Breast epithelium (tissue), 4 donors: ENCODE measurements at places on chromosomes 3 and 15. TPM values are rescaled to one million over a fixed set of nuclear protein-coding genes. Genes with fewer than 3 reads are reported as not detected.

The CLDN16 gene
- not detected for total RNA-seq

- no peak for DNase-seq
These were observed 44.5 kb downstream of the TMEM44 start for GRCh38 chr3:194588741-194589140.

The IGDCC3 gene
- total RNA-seq, result 0.33 TPM

The GABRR3 gene
- total RNA-seq, result not detected

The FBXO40 gene
- not detected for total RNA-seq

- DNase-seq, result no peak
These were observed 273.4 kb downstream of the TLE3 start for GRCh38 chr15:69824075-69824876.

The PLXNA1 gene
- 32.2 TPM for total RNA-seq

The UPK1B gene
- not detected for total RNA-seq

DNA sequence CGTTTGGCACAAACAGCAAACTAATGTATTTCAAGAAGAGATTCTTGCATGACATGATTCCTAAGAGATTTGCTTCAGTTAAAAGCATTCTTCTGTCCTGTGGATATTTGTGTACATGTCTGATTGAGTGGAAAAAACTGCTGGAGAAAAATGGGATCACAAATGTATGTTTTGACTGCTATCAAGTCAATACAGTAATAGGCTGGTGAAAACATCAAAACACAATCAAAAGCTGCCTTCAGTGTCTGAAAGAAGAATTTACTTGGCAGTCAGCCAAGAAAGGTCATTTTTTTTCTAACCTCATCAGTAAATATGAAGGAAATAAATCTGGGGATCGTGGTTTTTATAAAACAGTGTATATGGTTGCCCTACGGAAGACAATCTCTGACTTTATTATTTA lies 1214.8 kb downstream of the NSUN3 start:
- no peak for DNase-seq

The ADAMTS17 gene
- 8.0 TPM for total RNA-seq
